ENCODE measurements at places on chromosomes 6 and 20.

DNA sequence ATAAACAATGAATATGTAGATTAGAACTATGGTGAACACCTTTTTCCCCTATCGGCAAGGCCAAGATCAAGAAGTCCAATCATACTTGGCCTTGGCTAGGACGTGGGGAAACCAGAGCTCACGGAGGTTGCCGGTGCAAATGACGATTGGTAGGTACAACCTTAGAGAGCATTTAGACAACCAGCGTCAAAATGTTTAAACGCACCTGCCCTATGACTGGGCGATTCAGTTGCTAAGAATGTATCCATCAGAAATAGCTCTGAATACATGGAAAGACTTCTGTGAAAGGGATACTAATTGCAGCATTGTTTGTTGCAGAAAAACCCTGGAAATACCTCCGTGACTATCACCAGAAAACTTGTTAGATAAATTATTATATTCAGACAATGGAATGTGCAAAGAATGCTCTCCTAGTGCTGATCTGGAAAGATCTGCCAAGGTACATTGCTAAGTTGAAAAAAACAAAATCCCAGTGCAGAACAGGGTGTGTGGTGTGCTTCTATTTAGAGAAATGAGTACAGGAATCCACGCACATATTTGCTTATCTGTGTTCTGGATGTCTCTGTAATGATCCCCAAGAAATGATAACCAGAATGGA lies 48.0 kb upstream of the PTPN1 start:
- no peak for DNase-seq

- DNase-seq, result no peak
Measured at GRCh38 chr6:32852844-32853540, 512 bp downstream of the TAP1 start.

DNA sequence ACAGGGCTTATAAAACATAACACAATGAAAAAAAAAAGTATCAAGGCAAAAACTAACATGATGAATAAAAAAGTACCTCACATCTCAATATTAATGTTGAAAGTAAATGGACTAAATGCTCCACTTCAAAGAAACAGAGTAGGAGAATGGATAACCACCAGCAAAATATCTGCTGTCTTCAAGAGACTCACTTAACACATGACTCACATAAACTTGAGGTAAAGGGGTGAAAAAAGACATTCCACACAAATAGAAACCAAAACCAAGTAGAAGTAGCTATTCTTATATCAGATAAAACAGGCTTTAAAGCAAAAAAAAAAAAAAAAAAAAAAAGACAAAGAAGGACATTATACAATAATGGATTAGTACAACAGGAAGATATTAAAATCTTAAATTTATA lies 86.9 kb downstream of the TBC1D32 start:
- no peak for DNase-seq

DNA sequence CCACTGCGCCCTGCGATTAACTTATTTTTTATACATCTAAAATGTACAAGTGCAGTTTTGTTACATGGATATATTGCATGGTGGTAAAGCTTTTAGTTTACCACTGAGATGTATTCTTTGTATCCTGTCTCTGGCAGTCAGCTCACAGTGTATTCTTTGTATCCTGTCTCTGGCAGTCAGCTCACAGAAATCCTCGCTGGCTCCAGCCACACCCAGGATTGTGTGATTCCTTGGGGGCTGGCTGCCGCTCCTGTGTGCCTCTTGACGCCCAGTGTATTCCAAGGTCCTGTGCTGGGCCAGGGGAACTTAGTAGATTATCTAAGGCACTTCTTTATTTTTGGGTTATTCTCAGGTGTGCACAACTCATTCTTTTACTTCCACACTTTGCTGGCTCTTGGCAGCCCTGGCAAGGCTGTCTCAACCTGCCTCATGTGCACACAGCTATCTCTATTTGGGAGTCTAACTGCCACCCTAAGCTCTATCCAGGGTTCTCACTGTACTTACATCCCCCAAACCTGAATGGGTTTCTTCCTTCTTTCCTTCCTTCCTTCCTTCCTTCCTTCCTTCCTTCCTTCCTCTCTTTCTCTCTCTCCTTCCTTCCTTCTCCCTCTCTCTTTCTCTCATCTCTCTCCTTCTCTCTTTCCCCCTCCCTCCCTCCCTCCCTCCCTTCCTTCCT lies 12.4 kb upstream of the RNF24 start:
- DNase-seq, result no peak

- no peak for DNase-seq
Measured at GRCh38 chr20:61360940-61361339, 108.9 kb downstream of the CDH4 start.

- no peak for DNase-seq
Measured at GRCh38 chr20:6559791-6560190, 207.7 kb upstream of the BMP2 start.

DNA sequence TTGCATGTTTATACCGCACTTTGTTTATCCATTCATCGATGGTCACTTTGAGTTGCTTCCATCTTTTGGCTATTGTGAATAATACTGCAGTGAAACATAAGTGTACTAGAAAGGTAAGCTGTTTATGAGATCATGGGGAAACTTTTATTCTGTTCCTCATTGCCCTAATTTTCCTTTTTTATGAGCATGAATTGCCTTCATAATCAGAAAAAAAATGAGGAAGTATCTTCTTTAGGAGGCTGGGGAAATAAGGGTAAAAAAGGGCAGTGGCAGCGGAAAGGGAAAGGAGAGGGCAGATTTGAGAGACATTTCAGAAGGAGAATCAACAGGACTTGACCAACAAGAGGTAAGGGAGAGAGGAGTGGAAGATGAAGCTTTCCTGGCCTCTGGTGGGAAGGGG lies 14.3 kb upstream of the SERINC3 start:
- DNase-seq, result no peak

DNA sequence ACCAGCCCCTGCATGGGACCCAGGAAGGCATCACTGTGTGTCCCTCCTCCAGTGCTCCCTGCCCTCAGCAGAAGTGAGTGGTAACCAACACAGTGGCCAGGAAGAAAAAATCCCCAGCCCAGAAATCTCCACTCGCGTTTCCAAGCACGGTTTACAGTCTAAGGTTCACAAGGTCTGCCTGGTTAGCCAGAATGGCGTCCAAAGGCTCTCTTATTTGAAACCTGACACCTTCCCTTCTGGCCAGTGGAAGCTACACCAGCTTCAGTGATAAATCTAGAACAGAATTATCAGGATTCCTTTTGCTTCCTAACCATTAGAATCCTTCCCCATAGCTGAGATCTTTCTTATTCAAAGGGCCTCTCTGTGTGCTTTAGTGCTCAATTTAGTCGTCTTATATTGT lies 9.2 kb downstream of the LY86 start:
- no peak for DNase-seq

- DNase-seq, result no peak
Measured at GRCh38 chr6:28486988-28487742, 28.4 kb downstream of the GPX6 start.

- no peak for DNase-seq
Measured at GRCh38 chr6:17986656-17987446, 584 bp downstream of the KIF13A start.

- no peak for DNase-seq
Measured at GRCh38 chr6:56480246-56480645, 162.4 kb downstream of the DST start.

DNA sequence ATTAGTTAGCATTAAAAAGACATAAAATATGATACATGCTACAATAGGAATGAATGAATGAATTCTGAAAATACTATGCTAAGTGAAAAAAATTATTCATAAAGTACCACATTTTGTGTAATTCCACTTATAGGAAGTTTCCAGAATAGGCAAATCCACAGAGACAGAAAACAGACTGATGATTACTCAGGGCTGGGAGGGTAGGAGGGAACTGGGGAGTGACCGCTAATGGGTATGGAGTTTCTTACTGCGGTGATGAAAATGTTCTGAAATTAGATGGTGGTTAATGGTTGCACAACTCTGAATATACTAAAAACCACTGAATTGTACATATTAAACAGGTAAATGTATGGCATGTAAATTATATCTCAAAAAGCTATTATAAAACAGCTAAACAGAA lies 22.6 kb downstream of the FERMT1 start:
- DNase-seq, result no peak

- DNase-seq, result no peak
Measured at GRCh38 chr20:8154638-8155037, 22.6 kb downstream of the PLCB1 start.

DNA sequence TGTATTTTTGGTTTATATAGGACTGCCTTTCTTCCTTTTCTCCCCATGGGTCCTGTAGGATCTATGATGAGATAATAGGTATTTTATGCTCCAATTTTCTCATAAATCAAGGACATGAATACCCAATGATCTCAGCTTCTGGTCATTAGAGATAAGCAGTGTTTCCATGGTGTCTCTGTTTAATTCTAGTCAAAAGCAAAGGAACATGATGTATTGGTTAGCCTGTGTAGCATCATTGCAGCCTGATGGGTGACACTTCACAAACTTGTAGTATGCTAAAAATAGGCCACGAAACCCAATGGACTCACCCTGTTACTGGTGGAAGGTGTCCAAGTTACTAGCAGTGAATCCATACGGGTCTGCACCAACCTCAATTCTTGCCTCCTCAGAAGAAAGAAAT lies 116.2 kb upstream of the SNX9 start:
- no peak for DNase-seq

- no peak for DNase-seq
Measured at GRCh38 chr20:46364670-46365486, 41.5 kb downstream of the ELMO2 start.

GRCh38 chr20:41175201-41175651 lies 37.9 kb downstream of the PLCG1 start:
- DNase-seq, result no peak

DNA sequence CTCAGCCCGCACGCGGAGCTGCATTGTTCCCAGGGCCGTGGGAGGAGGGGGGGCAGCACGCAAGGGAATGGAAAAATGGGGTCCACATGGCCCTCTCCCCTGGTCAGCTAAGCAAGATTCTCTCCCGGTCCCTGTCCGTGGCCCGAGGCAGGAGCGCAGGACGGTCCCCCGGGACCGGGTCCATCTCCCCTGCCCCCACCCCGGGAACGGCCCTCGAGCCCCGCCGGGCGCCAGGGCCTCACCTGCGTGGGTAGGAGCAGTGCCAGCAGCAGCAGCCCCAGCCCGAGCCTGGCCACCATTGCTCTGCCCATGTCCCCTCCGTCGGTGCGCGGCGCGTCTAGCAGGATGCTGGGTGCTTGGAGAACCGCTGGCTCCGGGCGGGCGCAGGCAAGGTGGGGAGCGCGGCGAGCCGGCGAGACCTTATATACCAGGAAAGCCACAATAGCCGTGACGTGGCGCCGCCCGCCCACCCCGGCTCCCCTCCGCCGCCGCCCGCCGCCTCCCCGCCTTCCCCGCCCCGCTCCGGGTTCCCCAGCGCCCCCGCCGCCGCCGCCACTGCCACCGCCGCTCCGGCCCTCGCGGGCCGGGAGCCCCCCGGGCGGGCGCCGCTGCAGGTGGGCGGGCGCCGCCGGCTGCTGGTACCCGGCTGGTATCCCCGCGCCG lies at the start of gene CD24:
Gene CD24, minus strand, starts transcription at position 394 of the 663 bp plus-strand sequence. Its CDS starts 83 bp downstream, at position 311.
- no peak for DNase-seq

- DNase-seq, result no peak
Measured at GRCh38 chr6:134873500-134874388, 76.2 kb downstream of the ALDH8A1 start.

GRCh38 chr6:75344455-75344854 lies 59.9 kb upstream of the TMEM30A start:
- DNase-seq, result no peak

GRCh38 chr6:106178900-106179299 lies 92.8 kb downstream of the PRDM1 start:
- no peak for DNase-seq

- DNase-seq, result no peak
Measured at GRCh38 chr20:38674092-38674764, 50.1 kb upstream of the SLC32A1 start.

DNA sequence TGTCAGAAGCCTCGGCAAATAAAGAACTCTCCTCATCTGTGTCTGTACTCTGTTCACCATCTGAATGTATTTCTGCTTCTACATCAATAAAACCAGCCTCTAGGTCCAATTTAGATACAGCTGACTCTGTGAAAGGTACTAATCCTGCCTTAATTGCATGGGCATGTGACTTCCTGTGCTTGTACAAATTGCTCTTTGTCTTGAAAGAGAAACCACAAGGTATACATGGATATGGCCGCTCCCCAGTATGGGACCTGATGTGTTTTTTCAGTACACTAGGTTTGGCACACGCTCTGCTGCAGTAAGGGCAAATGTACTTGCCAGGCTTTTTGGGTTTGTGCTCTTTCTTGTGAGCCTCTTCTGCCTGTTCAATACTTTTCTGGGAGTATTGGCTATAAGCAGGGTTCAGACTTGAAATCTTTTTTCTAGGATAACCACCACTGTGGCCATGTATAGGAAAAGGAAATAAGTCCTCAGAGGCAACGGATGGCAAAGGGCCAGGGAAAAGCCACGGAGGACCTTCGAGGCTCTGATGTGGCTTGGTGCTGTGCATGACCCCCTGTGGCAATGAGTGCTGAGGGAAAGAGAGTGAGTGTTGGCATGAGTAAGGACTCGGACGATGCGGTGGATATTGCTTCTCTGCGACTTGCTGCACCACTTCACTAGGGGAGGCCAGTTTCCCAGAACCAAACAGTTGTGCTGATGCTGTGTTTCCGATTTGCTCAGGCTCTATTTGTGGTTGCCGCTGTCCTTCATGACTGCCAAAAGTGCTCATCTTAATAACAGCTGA lies 170.9 kb downstream of the HIVEP2 start:
- no peak for DNase-seq

DNA sequence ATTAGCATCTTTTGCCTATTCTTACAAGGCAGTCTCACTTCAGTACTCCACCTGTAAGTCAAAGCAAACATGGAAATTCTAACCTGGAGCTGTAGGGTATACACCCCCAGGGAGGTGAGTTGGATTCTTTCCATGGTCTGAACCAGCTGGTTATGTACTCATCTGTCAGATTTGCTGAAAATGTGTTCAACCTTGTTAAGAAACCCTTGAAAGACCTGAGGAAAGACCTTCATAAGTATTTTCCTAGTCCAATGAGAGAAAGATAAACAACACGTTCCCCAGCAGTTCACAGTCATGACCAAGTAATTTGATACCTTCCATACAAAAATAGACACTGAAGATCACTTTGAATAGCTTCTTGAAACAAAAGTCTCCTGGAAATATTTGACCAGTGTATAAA lies 42.5 kb downstream of the ID4 start:
- no peak for DNase-seq

DNA sequence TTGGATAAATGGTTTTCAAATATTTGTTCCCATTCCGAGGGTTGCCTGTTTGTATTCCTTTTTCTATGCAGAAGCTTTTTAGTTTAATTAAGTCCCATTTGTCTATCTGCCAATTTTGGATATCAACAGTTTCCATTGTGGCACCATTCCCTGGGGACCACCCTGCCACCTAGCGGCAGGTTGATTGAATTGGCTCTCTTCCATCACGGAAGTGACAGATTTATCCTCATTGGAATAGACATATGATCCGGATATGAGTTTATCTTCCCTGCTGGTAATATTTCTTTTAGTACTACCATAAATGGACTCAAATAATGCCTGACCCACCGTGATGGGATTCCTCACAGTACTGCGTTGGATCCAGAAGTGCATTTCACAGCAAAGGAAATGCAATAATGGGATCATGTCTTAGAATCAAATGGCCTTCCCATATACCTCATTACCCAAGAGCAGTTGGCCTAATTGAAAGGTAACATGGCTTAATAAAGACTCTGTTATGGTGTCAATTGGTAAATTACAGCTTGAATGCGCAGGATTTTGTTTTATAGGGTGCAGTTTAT lies 327.0 kb downstream of the BMP2 start:
- no peak for DNase-seq

Data from omental fat pad (tissue), 4 donors.